Effector CD4-positive, alpha-beta T cell (primary cell): ENCODE measurements at places on chromosomes 12 and 14.
A peak's percentile ranks its signal among the peaks of the same experiment; 100 is the strongest.

- DNase-seq = peak; percentile 57
These were observed 36.1 kb downstream of the BAZ2A start for GRCh38 chr12:56593909-56594621.

DNA sequence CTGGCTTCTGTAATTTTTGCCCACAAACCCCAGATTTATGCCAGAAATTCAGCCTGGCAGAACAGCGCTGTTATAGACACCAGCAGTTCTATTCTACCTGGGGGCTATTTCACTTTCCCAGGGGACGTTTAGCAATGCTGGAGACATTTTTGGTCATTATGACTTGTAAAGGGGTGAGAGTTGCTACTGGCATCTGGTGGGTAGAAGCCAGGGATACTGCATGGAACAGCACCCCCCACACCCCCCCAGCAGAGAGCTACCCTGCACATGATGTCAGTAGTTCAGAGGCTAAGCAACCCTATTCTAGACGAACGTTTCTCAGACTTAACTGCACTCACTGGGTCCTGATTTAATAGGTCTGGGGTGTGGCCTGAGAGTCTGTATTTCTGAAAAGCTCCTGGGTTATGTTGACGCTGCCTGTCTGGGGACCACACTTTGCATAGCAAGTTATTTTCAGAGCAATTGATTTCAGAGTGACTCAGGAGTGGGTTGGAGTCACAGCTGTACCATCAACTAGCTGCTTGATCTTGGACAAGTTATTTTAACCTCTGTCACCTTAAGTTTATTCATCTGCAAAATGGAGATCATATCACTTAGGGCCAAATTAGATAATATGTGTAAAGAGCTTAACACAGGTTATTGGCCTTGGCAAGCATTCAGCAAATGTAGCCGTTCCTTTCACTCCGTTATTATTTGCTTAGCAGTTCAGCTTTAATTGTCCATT, 48.5 kb downstream of the CHST11 start:
- DNase-seq = no peak

- DNase-seq = no peak
These were observed 206.4 kb upstream of the GZMB start for GRCh38 chr14:24840204-24840893.

GRCh38 chr14:89060191-89060590, 235.7 kb downstream of the TTC8 start:
- DNase-seq = no peak

GRCh38 chr14:105861985-105862465, 335.6 kb downstream of the TMEM121 start:
- no peak for DNase-seq

DNA sequence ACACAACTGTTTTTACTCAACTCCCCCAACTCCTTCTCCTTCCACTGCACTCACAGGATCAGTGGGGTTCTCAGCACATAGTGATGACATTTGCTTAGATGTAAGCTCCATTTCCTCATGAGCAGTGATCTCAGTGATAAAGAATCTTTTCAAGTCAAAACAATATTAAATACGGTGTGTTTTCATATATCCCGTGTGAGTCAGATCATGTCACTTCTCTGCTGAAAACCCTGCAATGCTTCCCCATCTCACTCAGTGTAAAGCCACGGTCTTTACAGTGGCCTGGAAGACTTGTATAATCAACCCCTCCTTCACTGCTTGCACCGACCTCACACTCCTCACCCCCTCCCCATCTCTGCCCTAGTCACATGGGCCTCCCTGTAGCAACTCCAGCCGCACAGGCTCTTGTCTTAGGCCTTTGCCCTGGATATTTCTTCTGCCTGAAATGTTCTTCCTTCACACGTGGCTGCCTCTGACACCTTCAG, 149.7 kb upstream of the ARHGAP5 start:
- DNase-seq = no peak

DNA sequence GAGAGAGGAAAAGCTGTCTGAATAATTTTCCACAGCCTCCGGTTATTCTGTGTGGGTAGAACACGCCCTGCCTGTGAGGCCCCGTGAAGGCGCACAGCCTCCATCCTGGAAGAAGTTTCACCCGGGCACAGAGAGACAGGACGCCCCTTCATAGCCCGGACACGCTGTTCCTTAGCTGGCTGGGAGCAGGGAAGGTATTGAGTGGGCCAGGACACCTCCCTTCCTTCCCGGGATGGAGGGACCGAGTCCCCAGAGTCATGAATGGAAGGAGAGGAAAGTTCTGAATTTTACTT, 135.5 kb downstream of the GCH1 start:
- no peak for DNase-seq

- DNase-seq = peak; percentile 58
These were observed 3.6 kb downstream of the SMIM41 start for GRCh38 chr12:52082988-52083637.

GRCh38 chr14:104306450-104307040, 168.2 kb downstream of the KIF26A start:
- no peak for DNase-seq

DNA sequence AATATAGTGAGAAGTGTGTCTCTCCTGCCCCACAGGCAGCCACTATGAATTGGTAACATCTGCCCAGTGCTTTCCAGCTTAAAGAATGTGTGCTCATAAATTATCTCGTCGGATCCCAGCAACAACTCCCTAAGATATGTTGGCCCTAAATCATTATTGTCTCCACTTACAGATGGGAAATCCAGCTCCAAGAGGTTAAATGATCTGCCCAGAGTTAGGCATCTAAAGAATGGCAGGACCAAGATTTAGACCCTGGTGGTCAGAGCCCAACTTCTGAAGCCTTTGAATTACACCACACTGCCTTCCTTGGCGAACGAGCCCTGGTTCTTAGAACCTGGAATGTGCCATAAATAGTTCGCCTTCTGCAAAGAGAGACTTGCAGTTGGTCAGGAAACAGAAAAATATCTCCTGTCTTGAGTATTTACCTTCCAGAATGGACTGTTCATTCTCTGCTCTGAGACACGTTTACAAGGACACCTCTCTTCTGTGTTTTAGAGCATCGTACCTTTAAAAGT, 20.1 kb upstream of the PLEK2 start:
- DNase-seq = no peak

- no peak for DNase-seq
These were observed 65.4 kb downstream of the FGD6 start for GRCh38 chr12:95151821-95152220.

- DNase-seq = no peak
These were observed 695.3 kb downstream of the DIO2 start for GRCh38 chr14:79516009-79516408.

GRCh38 chr14:97219431-97220017, 422.3 kb downstream of the VRK1 start:
- no peak for DNase-seq

- DNase-seq = no peak
These were observed 392.7 kb downstream of the RPS29 start for GRCh38 chr14:49193332-49194065.

GRCh38 chr14:74829251-74829650, 46.7 kb downstream of the PROX2 start:
- DNase-seq = no peak

DNA sequence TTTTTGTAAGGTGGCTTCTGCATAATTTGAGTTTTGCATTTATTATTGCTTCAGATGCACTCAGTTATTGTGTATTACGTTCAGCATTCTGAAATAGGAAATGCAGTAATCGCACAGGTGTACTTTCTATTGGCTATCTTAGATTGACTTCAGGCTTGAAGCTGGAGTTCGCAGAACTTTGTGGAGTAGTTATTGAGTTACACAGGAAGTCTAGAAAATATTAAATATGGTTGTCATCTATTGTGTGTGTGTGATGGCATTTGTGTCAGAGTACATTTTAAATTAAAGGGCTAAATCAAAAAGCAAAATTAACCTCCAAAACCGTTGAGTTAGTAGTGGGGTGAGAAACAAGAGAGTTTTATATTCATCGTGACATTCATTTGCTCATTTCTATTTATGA, 2.7 kb downstream of the ARID2 start:
- no peak for DNase-seq

- DNase-seq = no peak
These were observed 180.3 kb downstream of the DICER1 start for GRCh38 chr14:94977016-94977415.

DNA sequence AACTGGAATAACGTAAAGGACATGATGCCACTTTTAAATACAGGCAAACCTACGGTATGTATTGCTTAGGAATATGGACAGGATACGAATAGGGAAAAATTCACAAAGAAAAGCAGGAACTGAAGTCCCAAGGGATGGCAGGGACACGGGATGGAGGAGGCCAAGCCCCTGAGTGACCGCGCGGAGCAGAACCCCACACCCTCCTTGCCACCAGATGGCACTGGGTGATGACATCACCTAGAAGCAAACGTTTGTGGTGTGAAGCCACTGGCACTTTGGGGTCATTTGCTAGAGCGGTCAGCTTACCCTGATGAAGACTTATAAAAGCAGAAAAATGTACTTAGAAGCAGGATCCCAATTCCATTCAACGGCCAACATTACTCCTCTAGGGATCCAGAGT, 9.4 kb downstream of the DHX37 start:
- DNase-seq = no peak

DNA sequence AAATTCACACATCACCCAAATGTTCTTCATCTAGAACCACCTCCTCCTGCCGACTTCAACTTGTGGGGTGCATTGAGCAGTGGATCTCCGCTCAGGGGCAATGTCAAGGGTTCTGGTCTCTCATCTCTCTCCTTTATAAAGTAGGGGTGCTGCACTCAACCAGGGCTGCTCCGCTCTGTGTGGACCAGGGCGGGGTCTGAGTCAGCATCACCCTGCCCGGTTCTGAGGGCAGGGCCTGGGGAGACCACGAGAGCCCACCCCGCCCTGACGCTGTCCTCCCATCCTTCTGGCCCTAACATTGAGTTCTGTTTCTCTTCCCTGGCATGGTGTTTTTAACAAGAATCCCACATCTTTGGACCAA, 311.6 kb upstream of the DIO3 start:
- DNase-seq = no peak

GRCh38 chr12:67430708-67431335, 161.7 kb downstream of the CAND1 start:
- no peak for DNase-seq

- no peak for DNase-seq
These were observed 55.1 kb downstream of the TTC6 start for GRCh38 chr14:37650356-37651037.
